ENCODE measurements at places on chromosomes 12 and 14. TPM values are rescaled to one million over a fixed set of nuclear protein-coding genes. Genes with fewer than 3 reads are reported as not detected.

- no peak for DNase-seq
Observed at GRCh38 chr12:264269-264668, 1.6 kb upstream of the SLC6A13 start.

- DNase-seq, result no peak
Observed at GRCh38 chr14:99809859-99810558, 16.8 kb downstream of the EML1 start.

DNA sequence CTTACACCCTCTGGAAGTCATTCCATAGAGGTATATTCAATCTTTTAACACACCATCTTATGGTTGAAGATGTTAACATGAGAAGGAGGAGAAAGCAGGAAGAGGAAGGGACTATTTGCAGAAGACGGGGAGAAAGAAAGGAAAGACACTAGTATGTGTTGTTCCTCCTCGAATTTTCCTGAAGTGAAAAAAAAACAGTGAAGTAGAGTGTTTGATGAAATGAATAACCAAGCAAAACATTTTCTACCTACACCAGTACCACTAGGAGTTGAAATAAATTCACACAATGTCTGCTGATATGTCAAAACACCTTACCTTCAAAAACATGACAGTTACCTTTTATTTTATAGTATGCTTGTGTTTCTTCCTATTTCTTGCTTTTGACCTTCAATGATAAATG lies 1.4 kb upstream of the CNOT2 start:
- DNase-seq, result no peak

DNA sequence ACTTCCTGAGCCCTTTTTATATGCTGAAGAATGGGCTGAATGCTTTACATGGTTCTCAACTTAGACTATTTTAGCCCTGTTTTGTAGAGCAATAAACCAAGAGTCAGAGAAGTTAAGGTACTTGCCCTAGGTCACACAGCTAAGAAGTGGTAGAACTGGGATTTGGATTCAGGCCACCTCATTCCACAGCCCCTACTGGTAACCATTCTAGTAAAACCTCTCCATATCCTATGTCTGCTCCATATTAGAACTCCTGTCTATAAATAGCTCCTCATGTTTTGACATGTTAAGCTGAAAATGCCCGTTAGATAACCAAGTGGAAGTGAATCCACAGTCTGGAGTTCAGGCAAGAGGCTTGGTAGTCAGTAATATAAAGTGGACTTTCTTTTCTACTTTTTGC lies 111.6 kb downstream of the HECTD4 start:
- DNase-seq, result no peak

DNA sequence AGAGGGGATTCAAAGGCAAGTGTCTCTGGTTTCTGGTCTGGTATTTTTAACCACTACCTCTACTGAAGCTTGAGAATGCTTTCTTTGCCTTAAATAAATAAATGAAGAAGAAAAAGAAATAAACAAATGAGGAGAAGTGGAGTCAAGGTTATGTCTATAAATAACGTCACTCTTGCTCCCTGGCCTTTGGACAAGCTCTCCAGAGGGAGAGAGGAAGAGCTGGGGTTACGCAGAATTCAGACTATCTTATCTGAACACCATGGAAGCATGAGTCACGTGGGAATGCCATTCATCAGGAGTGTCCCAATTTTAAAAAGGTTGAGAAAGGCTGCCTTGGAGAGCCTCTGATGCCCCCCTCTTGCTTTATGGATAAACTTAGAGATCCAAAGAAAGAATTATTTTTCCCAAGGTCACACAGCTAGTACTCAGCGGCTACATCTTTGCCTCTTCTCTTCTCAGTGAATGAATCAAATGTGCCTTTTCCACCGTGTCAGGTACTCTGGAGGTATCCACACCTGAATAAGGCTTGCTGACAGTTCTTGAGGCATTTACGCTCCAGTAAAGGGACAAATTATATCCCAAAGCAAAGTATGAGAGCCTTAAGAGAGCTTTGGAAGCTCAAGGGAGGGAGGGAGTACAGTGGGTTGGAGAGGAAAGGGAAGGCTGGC lies 12.9 kb upstream of the MSI1 start:
- no peak for DNase-seq

DNA sequence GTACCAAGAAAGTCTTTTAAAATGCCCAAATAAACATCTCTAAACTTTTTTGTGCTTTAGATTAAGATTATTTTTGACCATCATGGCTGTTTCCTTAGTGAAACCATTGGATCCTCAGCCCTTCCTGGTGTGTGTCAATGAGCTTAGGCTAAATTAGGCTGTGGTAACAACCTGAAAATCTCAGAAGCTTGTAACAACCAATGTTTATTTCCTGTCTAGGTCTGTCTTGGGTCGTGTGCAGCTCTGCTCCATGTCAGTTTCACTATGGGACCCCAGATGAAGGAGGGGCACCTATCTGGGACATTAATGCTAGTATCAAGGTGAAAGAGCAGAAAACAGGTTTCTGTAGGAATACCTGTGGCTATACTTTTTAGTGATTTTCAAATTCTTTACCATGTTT lies 49.9 kb downstream of the KCNMB4 start:
- DNase-seq, result no peak

The SERPINA1 gene
- total RNA-seq, result 98.3 TPM

The KLHL33 gene
- total RNA-seq, result 0.85 TPM
